GM04503 (cell line): ENCODE measurements at places on chromosomes 4 and X.

DNA sequence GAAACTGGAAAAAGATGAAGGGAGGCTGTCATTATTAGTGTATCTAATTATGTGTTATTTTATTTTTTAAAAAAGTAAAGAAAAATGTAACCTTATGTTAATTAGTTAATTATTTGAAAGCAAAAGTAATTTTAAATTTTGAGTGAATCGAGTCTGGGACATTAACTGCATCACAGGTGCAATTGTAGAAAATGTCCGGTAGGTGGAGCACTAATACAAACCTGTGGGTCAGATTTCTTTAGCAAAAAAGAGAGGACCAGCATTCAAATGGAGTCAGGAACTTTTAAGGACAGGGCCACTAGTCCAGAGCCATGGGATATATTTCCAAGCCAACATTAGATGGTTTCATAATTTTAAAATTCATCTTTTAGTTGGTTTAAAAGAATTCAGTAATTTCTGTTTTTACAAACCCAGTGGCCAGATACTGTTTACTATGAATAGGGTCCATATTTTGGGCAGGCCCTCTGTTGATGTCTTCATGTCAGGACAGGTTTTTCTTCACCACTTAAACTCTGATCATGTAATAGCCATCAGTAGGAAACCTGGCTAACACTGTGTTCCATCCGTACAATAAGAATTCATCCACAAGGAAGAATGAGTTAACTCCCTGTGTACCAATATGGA lies 27.2 kb downstream of the BST1 start:
- no peak for DNase-seq

DNA sequence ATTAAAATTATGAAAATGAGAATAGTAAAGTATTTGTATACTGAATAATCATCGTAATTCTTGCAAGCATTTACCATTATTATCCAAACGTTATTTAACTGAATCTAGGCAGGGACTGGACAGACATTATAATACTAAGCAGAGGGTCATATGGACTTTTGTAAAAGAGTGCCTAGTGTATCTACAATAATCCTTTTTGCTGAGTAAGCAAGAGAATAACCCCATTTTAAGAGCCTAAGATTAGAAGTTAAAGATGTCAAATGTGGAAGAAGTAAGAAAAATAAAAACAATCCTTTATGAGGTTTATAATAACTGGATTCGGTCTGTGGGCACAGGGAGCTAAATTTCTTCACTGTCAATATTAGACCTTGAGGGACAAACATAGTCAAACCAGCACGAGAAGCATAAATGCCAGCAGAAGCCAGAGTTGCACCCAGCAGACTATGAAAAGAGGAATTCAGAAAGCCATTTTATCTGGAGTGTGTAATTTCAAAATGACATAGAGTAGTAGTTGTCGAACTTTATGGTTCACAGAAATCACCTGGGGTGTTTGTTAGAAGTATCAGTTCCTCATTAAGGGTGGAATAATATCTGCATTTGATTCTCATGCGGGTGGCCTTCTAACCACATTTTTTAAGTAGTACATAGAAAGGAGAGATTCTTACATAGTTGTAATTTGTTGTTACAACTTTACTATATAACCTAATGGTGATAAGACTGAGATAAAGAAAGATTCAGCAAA lies 39.7 kb upstream of the DCLK2 start:
- no peak for DNase-seq

GRCh38 chr4:55407119-55407518 lies 11.4 kb downstream of the TMEM165 start:
- DNase-seq = no peak

DNA sequence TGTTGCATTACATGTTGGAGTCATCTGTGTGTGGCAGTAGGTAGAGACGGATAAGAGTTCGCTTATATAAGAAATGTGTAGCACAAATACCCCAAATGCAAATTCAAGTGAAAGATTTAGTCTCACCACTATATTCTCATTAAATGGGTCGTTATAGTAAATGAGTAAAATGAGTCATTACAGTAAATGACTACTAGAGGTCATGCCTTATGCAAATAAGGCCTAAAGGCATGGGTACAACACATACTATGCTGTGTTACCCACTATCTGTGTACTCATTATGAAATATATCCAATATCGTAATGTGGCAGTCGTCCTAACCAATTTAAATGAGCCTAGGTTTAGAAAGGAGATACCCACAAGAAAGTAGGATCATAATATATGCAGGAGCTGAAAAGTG lies 1603.1 kb downstream of the C4orf33 start:
- DNase-seq = no peak

GRCh38 chr4:17336524-17336961 lies 175.3 kb downstream of the QDPR start:
- DNase-seq = no peak

DNA sequence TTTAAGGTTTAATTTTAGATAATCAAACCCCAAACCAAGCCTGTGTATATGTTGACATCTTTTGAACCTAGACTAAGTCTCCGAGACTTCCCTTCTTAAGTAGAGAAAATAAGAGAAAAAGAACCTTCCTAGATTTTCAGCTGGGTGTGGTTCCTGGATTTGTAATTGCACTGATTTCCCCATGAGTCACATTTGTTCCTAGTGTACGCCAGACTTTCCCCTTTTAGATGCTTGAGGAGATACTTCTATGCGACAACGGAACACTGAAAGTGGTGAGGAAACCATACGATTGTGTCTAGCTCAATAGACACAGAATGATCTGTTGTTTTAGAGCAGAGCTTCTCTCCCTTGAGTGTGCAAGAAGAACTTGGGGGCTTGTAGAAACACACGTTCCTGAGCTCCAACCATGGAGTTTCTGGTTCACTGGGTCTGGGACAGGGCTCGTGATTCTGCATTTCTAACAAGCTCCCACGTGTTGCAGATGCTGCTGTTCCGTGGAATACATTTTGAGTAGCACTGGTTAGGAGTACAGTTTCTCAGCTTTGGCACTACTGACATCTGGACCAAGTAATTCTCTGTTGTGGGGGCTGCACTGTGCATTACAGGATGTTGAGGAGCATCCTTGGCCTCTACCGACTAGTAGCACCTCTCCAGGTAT lies 87.1 kb downstream of the AMELX start:
- no peak for DNase-seq
